ENCODE measurements at places on chromosomes 5 and 9.

DNA sequence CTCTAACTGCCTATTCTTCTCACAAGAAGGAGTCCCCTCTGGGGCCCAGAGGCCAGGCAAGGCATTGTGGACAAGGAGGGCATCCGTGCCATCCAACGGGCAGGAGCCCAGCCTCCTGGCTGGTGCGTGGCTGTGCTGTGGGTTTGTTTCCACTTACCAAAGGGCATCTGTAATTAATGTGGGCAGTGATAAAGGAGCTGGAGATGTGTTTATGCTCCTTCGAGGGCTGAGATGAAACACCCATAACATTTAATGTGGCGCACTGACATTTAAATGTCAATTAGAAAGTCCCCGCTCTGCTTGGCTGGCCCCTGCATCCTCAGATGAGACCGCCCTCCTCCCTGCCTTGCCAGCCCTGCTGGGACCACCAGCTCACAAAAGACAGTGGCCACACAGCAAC is 57.1 kb downstream of the KCNIP1 start:
- DNase-seq = no peak

- DNase-seq = no peak
These were observed 145.3 kb upstream of the ADCY2 start for GRCh38 chr5:7250611-7251010.

DNA sequence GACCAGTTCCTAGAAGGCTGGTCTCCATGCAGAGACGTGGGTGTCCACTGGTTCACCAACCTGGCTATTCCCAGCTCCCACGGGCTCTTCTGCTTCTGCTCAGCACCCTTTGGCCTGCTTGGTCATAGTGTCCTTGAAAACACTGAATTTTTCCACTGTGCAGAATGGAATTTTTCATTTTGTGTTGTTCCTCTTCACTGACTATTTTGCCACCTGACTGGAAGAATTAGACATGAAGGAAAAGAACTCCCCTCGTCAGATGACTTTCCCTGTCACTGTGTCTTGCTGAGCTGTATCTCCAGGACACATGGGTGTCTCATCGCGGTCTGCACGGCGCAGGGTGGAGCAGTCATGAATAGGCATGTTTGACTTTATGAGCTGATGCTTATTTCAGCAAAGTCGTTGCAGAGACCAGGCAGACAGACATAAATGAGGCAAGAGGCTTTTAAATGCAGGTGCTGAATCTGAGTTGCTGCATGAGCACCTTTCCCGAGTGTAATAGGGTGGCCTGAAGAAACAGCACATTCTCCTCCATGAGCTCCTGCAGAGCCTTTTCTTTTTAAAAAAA is 50.2 kb upstream of the SEMA4D start:
- no peak for DNase-seq

DNA sequence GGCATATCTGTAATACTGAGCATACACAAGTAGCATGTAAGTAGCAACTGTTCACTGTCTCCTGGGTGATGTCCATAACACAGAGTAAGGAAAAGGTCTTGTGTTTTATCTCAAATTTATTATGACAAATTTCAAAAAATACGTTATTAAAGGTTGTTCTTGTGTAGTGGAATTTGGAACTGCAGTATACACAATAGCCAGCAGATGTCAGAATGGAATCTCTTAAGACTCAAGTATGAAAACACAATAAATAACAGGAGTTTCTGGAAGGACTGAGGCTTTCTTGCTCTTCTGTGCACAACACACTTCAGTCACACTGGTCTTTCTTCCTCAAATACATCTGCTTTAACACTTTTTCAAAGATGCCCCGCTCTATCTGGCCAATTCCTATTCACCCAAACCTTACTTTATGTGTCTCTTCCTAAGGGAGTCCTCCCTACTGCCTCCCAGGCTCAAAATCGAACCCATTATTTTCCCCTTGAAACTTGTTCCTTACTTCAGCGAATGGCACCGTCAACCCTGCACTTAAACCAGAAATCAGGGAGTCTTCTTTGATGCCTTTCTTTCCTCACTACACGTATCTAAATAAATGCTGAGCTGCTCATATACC is 6.5 kb upstream of the FBXO10 start:
- peak; percentile 82 for DNase-seq
